ENCODE measurements at places on chromosomes 16 and 17.

GRCh38 chr17:16398270-16399267 lies 16.8 kb upstream of the TRPV2 start:
- peak; percentile 77 for DNase-seq

- DNase-seq: no peak
Measured at GRCh38 chr17:77465358-77466041, 324.7 kb downstream of the SEC14L1 start.

DNA sequence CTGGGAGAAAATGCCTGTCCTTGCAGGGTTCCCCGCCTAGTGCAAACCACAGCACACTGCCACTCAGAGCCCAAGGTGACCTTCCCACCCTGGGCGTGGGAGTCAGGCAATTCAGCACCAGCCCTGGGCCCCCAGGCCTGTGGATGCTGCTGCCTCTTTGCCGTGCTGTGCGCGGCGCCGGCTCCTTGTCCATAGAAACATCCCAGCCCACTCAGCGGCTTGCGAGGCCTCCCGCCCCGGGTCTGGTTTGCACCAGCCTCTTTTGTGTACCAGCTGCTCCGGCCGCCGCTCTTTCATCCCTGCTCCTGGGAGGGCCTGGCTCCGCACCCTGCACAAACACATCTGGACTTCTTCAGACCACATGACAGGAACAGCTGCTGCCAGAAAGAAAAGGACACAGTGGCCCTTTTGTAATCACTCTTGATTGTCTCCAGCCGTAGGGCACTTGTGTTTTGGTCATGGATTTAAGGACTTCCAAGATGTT lies 75.4 kb upstream of the SDK2 start:
- no peak for DNase-seq

- DNase-seq: peak; percentile 62
Measured at GRCh38 chr16:84194470-84195200, 3.7 kb downstream of the ADAD2 start.

- DNase-seq: peak; percentile 59
Measured at GRCh38 chr17:79651761-79652160, 40.9 kb upstream of the RBFOX3 start.

DNA sequence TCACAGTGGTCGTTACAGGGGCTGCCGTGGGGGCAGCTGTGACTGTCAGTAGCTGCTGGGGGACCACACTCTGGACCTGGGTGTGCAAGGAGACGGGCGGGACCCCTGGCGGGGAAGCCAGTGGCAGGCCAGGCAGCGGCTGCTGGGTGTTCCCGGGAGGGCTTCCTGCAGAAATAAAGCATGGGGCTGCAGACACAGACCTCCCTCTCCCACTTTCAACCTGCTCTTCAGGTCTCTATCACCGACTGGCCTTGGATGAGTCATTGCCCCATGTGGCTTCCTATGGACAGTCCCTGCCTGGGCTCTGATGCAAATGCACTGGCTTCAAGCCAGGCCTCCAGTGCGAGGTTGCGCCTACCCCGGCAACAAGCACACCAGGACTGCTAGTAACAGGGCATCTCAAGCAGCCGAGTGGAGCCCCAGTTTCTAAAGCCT lies 17.2 kb downstream of the SREBF1 start:
- no peak for DNase-seq

DNA sequence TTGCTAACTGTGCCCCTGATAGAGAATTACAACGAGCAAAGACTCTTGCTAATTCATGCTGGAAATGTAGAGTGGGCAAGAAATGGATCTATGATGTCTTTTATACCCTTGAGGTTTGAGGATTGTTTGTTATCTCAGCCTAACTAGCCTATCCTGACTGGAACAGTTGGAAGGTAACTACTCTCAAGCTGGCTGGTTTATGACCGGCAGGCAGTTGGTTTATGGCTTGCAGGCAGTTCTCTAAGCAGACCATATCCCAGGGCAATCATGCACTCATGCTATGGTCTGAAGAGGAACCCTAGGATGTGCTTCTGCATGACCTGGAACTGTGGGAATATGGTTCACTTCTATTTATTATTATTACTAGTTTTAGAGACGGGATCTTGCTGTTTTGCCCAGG lies 49.1 kb downstream of the LYRM1 start:
- DNase-seq: no peak

DNA sequence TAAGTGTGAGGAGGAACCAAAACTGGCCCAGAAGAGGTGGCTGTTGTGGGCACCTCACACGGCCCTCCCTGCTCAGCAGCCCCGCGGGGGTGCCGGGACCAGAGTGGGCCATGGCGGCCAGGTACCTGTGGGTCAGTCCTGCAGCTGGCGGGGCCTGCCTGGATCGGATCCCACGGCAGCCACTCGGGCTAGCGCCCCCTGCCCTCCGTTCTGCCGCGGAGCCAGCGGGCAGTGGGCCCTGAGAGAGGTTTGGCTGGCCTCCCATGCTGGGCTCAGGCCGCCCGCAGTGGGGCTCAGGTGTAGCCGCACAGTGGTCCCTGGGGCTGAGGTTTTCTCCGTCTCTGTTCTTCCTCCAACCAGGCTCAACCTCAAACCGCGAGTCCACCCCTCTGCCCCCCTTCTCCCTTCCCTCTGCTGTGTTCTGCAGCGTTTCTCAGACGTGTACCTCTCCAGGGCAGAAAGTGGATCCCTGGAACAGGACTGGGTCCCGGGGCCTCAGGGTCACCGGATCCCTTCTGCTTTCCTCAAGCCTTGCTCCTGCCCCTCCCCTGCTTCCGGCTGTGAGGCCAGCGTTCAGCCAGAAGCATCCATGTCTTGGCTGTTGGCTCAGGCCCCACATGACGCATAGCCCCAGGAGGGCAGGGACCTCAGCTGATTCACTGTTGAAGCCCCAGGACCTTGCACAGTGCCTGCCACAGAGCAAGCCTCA lies 28.6 kb upstream of the ITGA3 start:
- no peak for DNase-seq

DNA sequence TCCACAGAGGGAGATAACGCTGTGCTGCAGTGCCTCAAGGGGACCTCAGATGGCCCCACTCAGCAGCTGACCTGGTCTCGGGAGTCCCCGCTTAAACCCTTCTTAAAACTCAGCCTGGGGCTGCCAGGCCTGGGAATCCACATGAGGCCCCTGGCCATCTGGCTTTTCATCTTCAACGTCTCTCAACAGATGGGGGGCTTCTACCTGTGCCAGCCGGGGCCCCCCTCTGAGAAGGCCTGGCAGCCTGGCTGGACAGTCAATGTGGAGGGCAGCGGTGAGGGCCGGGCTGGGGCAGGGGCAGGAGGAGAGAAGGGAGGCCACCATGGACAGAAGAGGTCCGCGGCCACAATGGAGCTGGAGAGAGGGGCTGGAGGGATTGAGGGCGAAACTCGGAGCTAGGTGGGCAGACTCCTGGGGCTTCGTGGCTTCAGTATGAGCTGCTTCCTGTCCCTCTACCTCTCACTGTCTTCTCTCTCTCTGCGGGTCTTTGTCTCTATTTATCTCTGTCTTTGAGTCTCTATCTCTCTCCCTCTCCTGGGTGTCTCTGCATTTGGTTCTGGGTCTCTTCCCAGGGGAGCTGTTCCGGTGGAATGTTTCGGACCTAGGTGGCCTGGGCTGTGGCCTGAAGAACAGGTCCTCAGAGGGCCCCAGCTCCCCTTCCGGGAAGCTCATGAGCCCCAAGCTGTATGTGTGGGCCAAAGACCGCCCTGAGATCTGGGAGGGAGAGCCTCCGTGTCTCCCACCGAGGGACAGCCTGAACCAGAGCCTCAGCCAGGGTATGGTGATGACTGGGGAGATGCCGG lies 769 bp downstream of the CD19 start:
- DNase-seq: no peak

GRCh38 chr17:76670020-76670717 lies 26.6 kb upstream of the ST6GALNAC1 start:
- no peak for DNase-seq

- DNase-seq: no peak
Measured at GRCh38 chr17:34850964-34851363, 110.3 kb downstream of the CCT6B start.

GRCh38 chr17:44599298-44600175 lies 42.3 kb downstream of the FZD2 start:
- DNase-seq: no peak

DNA sequence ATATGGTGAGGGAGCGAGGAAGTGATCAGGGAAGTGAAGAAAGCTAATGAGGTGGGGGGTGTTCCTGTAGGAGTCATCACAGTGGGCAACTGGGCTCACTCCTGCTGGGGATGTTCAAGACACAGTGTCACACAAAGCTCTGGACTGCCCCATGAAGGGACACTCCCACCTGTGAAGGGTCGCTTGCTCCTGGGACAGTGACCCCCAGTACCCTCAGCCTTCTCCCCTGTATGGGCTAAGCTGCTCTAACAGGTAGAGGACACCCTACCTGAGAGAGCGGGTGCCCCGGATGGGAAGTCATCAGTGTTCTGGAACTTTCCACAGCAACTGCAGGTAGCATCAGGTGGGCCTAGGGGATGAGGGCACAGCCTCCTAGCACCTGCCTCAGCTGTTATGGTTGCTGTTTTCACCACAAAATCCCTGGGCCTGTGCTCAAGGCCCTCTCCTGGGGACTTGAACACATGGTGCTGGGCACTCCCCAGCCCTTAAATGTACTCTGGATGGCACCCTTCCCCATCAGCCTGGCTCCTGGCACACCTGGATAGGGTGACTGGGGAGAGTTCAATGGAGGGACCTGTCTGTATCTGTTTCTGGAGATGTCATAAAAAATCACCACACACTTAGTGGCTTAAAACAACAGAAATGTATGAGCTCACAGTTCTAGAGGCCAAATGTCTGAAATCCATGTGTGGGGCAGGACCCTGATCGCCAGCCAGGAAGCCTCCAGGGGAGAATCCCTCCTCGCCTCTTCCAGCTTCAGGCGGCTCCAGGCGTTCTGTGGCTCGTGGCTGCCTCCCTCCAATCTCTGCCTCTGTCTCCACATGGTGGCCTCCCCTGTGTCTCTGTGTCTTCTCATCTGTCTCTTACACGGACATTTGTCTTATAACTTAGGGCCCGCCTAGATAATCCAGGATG lies 104.0 kb upstream of the CDH5 start:
- no peak for DNase-seq

DNA sequence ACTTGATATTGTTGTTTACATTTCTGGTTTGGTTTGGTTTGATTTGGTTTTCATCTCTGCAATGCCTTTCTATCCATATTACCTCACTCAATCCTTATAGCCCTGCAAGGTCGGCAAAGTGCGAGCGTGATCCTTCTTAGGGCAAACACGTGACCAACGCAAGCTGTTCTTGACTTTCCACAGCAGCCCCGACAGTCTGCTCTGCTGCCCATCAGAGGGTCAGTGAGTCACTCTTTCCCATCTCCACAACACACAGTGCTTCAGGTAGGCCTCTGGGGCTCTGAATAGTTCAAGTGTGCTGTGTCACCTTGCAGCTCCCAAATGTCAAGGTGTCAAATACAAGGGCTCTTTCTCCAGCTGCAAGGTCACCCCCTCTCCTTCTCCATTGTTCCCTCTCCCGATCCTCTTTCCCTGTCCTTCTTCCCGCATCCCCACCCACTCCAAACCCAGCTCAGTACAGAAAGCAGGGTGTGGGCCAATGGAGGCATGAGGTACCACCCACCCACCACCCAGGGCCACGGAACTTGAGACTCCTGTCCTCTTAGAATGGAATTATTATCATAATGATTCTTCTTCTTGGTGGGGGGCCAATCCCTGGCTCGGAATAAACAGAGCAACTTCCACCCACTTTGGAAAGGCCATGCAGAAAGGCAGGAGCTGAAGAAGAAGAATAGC lies 139.7 kb downstream of the SLC39A11 start:
- no peak for DNase-seq

DNA sequence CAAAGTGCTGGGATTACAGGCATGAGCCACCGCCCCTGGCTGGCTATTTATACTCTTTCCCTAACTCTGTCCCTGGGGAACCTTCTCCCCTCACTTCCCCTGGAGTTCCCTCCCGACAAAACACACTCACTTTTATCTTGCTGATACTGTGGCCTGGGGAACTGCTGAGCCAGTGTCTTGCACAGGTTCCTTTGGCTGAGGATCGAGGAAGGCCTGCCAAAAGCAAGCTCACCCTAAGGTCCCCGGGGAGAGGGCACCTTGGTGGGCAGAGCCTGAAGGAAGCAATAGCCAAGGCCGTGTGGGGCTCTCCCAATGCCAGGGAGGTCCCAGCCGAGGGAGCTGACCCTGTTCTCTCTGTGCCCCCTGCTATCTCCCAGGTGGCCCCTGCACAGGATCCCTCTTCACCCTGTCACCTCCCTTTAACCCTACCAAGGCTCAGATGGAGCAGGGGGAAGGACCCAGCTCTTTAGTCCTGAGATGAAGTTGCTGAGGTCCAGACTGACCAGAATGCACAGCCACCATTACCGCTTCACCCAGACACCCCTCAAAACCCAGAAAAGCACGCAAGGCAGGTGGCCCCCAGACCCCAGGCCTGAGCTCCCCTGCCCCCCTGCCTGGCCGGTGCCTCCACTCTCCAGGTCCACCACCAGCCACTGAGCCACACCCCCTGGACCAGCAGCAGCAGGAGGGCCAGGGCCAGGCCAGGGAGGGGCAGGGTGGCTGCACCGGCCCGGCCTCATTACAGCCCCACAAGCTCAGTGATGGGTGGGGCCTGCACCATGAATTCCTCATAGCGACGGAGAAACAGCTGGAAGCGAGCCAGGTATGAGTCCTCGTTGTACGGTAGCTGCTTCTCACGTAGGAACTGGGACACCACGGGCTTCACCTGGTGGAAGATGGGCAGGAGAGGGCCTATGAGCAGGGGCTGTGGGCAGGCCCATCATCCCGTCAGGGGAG lies 5.1 kb upstream of the FDXR start:
- no peak for DNase-seq

DNA sequence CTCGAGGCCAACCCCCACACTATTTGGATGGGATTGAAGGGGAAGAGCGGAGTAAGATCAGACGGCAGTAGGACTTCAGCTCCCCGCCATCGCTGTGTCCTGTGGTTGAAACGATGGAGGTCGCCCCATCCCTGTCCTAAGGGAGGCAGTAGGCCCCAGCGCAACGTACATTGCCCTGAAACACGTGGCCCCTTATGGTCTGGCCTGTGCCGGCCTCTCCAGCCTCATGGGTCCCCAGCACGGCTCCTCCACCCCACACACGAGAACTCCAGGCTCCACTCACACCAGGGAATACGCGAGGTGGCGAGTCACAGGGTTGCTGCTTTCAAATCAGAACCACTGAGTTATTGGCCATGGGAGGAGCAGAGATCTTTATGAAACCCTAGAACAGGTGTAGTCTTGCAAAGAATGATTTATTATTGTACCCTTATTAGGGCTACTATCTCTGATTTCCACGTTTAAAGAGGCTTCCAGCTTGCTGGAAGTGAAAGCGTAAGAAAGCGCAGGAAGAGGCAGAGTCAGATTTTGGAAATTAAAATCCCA lies 669 bp upstream of the DCTPP1 start:
- no peak for DNase-seq

- DNase-seq: no peak
Measured at GRCh38 chr17:21164216-21164615, 37.5 kb downstream of the DHRS7B start.

Measured in NCI-H2171 (cell line).